Stimulated activated CD4-positive, alpha-beta T cell treated with anti-CD3 and anti-CD28 coated beads, Interleukin-1b, Interleukin-23, amount 100 ng/mL, for 48 hours (primary cell): ENCODE measurements at places on chromosomes 1 and 21.
A peak's percentile ranks its signal among the peaks of the same experiment; 100 is the strongest.

DNA sequence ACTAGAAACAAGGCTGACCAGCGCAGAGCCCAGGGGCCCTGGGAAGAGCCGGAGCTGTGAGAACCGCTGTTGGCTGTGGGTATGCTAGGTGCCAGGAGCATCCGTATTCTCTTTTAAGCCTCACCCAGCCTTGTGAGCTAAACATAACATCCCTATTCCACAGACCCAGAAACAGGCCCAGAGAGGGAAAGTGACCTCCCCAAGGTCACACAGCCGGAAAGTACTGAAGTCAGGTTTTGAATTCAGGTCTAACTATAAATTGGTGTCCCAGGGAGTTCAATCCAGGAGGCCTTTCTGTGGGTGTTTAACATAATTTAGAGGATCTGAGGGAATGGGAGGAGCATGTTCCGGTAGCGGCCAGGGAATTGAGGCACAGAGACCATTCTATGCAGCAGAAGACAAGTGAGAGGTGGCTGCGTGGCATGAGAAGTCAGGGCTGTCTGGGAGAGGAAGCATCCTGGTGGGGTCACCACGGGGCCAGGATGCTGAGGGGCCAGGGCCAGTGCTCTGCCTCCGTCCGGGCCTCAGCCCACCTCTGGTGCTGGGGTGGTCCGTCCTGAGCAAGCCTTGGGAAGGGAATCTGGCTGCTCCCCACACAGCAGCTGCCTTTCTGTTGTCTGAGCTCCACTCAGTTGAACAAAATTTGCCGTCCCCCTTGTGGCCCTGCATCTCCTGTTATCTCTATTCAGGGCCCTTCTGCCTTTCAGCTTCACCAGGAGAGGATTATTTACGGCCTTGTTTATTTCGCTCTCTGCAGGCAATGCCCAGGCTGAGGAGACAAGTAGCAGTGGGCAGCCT, 338.8 kb upstream of the VAMP3 start:
- no peak for DNase-seq

GRCh38 chr1:204426971-204427701, 15.5 kb upstream of the PPP1R15B start:
- DNase-seq, result no peak

DNA sequence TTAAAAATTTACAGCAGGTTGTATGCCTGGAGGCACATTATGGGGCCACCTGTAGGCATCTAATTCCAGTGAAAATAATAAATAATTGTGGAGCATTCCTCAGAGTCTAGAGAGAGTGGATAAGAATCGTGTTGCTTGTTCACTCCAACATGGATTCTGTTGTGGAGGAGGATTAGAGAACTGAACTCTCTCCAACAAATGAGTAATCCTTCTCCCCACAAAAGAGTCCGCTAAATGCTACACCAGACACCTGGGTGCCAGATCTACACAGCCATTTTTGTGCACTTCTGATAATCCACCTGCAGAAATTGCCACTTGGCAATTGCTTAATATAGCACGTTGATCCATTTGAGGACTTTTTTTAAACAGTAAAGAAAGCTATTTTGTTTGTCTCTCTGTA, 113.7 kb upstream of the DPYD start:
- no peak for DNase-seq

GRCh38 chr1:156660752-156661112, 16.5 kb downstream of the NES start:
- no peak for DNase-seq

DNA sequence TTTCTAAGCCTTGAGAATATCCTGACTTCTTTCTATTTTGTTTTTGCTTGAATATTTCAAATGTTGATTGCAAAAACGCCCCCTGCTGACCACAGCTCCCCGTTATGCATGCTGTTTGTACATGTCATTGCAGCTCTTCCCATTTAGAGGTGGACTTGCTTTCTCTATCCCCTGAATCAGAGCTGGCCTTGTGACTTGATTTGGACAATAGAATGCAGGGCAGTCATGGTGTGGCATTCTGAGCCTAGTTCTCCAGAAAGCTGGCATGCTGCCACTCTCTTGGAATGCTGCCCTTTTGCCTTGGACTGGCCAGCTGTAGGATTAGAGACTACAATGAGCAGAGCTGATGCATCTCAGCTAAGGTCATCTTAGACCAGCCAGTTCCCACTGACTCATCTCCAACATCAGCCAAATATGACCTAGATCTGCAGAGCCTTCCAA, 1561.5 kb downstream of the MRPL39 start:
- DNase-seq, result no peak

- DNase-seq, result no peak
Measured at GRCh38 chr1:23449306-23449705, 24.8 kb upstream of the TCEA3 start.

DNA sequence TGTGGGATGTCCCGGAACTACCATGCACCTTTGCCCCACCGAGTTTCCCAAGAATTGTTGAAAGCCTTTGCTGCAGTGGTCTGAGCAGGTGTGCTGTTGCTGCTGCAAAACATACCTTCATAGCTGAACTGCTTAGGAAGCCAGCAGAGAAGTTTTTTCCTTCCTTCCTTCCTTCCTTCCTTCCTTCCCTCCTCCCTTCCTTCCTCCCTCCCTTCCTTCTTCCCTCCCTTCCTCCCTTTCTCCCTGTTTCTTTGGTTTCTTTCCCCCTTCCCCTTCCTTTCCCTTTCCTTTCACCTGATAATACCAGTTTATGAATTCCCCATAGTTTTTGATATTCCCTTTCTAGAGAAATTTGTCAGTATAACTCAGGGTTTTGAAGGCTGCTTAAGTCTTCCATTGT, 10.8 kb upstream of the SH3D21 start:
- no peak for DNase-seq

DNA sequence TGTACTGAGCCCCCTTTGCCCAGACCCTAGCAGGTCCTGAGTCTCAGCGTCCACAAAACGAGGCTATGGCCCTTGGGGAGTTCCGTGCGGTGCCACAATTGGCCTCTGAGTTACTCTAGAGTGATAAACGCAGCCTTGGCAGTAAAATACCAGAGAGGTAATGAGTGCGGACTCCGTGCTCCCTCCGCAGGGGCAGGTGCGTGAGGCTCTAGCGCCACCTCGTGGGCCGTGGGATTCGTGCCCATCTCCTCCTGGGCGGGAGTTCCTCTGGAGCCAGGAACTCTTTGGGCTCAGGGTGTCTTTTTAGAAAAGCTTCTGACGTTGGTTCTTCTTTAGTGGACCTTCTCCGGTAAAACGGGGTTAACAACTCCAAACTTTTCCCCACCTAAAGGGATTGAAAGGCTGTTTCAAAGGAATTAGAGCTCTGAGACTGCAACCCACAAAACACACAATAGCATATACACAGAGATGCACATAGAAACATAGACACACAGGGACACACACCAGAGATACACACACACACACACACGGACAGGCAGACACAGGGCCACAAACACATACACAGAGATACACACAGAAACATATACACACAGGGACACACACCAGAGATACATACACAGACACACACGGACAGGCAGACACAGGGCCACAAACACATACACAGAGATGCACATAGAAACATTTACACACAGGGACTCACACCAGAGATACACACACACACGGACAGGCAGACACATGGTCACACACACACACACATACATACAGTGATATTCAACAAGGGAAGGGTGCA, 99.4 kb downstream of the KCNJ15 start:
- DNase-seq, result peak; percentile 75

GRCh38 chr1:9371391-9371935, 78.8 kb downstream of the SPSB1 start:
- no peak for DNase-seq

GRCh38 chr21:34333121-34333739, 30.6 kb upstream of the KCNE2 start:
- DNase-seq, result no peak

DNA sequence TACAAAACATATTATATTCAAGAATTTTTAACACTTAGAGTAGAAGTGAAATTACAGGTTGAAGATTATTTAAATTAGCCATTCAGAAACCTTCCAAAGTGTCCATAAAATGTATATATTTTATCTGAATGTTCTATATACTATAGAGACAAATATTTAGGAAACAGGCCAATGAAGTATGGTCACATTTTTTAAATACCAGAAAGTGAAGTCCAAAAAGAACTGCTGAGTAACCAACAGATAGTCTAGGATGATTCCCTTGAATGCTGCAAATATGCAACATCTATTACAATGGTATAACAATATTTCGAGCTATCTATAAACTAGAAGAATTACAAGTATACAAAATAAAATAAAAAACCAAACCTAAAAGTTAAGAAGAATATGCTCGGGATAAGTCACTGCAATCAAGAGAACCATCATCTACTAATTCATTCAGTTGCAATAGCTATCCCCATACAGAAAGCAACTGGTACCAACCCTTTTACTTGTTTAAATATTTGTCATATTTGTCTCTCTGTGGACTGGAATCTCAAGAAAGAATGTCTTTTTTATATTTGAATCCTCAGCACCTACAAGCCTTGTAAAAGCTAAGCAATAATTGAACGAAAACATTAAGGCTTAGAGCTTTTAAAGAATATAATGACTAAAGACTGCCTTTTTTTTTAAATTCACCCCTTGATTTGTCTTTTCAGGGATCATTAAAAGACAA, 8.1 kb downstream of the ODF2L start:
- no peak for DNase-seq

- DNase-seq, result no peak
Measured at GRCh38 chr1:219175212-219175564, 1.5 kb downstream of the LYPLAL1 start.

- DNase-seq, result no peak
Measured at GRCh38 chr1:232547938-232548484, 81.9 kb downstream of the SIPA1L2 start.

DNA sequence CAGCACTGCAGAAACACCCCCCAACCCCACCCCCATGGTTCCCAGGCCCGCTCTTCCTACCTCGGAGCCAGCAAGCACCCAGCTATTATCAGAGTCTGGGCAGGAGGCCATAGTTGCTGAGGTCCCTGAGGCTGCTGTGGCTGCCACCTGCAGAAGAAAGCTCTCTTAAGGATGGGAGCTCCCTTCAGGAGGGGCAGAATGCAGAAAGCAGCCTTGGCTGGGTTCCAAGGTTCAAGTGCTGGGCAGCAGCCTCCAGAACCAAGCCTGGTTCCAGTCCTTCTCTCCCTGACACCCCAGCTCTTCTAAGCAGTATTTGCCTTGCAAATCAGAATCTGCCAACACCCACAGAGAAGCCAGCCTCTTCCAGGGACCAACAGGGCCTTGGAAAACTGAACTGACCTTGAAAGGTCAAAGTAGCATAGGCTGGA, 2.3 kb downstream of the PBXIP1 start:
- DNase-seq, result no peak

- DNase-seq, result no peak
Measured at GRCh38 chr1:168499688-168500049, 44.1 kb downstream of the XCL2 start.

- DNase-seq, result peak; percentile 63
Measured at GRCh38 chr1:225962440-225962975, 21.5 kb upstream of the LEFTY2 start.

DNA sequence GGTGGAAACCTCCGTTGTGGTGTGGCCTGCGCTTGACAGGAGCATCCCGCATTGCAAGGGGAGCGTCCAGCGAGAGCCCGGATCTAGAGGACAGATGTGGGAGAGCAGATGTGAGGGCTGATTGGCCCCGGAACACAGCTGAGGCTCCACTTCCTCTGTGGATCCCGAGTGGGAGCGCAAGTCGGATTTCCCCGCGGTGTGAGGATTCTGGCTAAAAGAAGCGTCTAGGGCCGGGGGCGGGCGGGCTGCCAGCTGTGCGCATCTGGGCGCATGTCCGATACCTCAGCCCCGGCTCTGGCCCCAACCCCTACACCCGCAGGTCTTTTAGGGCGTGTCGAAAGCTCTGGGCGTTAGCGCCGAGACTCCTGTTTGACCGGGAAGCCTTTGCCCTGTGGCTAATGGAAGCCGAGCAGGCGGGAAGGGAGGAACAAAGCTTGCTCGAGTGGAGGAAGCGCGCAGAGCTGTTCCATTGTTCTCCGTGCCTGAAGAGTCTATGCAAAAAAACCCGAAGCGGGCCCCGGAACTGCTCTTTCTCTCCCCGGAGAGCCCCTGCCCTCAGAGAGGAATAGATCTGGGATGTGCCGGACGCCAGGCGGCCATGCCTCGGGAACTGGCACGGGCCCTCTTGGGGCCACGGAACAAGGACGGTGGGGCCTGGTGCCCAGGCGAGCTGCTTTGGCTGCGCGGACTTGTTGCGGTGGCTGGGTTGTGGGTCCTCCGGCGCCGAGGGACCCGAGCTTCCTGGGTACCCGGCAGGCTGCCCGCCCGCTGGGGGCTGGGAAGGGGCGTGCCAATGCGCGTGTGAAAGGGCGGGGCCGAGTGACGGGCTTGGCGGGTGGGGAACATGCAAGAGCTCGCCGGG, 111.1 kb downstream of the NAV1 start:
- no peak for DNase-seq

DNA sequence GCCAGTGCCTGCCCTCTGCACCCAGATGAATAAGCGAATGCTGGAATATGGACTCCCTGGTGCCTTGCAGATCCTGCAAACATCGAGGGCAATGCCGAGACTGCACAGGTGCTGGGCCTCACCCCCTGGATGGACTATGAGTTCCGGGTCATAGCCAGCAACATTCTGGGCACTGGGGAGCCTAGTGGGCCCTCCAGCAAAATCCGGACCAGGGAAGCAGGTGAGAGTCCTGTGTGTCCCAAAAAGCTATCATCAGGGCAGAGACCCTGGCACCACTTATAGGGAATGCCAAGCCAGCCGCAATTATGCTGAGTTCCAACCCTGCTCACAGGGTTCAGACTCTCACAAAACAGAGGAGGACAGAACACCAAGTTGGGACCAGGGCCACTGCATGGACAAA, 17.2 kb downstream of the TMEM81 start:
- DNase-seq, result no peak

- DNase-seq, result no peak
Measured at GRCh38 chr1:31989964-31990363, 23.7 kb upstream of the KHDRBS1 start.

DNA sequence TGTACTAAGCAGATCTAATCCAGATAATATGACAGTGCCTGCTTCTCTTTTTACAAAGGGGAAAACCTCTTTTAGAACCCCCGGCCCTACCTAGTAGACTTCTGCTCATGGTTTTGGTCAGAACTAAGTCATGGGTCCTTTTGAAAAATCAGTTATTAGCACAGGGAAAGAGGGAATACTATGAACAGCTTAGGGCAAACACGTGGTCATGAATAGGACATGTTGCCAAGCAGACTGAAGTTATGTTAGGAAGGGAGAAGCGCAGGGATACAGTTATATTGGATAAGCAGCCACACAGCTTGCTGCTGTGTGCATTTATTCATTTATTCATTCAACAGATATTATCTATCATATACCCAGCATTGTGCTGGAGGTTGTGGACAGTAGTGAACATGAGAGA, 25.3 kb upstream of the IGSF3 start:
- no peak for DNase-seq

- no peak for DNase-seq
Measured at GRCh38 chr21:42027822-42028765, 17.9 kb upstream of the ZBTB21 start.

GRCh38 chr1:88529581-88529980, 154.5 kb upstream of the PKN2 start:
- no peak for DNase-seq

GRCh38 chr1:113153116-113153803, 80.3 kb downstream of the LRIG2 start:
- DNase-seq, result no peak

- DNase-seq, result no peak
Measured at GRCh38 chr1:204971517-204972336, 71.3 kb upstream of the CNTN2 start.

- no peak for DNase-seq
Measured at GRCh38 chr1:245693941-245694752, 539.4 kb downstream of the KIF26B start.

GRCh38 chr1:193281894-193282293, 95.5 kb upstream of the B3GALT2 start:
- no peak for DNase-seq

GRCh38 chr1:92376345-92376744, 77.5 kb downstream of the RPAP2 start:
- DNase-seq, result no peak

GRCh38 chr1:78003882-78004718, 639 bp upstream of the DNAJB4 start:
- DNase-seq, result peak; percentile 54
